ENCODE measurements at places on chromosomes 13 and 19.

DNA sequence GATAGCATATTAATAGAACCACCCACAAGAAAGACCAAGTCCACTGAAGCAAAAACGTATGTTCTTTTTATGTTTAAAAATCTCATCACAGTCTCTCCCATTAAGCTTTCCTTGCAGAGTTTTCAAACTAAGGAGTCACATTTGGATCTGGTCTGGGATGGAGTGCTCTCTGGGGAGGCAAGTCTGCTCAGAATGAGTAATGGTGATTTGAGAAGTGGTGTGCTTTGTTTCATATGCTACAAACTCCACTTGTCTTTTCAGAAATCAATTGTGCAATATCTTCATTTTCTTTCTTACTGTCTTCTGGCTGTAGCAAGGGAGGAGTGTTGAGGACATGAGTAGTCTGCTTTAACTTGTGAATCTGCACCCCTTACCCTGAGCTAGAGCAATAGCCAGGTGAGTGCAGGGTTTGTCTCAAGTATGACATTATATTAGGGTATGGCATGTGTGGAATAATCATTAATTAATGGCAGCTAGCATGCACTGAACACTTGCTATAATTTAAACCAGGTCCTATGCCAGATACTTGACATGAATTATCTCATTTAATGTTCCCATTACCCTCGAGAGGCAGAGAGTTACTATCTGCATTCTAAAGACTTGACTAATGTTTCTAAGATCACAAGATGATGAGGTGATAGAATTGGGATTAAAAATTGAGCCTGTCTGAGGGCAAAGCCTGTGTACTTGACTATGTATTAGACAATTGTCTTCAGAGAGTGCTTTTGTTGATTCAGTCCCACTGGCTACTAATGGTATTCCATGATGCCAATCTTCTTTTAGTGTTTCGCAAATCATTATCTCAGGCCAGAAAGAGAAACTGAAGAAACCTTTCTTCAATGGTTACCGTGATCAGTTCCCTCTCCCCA lies 171.8 kb downstream of the GPC6 start:
- no peak for DNase-seq

GRCh38 chr13:51673165-51673564 lies 88.9 kb downstream of the WDFY2 start:
- no peak for DNase-seq

DNA sequence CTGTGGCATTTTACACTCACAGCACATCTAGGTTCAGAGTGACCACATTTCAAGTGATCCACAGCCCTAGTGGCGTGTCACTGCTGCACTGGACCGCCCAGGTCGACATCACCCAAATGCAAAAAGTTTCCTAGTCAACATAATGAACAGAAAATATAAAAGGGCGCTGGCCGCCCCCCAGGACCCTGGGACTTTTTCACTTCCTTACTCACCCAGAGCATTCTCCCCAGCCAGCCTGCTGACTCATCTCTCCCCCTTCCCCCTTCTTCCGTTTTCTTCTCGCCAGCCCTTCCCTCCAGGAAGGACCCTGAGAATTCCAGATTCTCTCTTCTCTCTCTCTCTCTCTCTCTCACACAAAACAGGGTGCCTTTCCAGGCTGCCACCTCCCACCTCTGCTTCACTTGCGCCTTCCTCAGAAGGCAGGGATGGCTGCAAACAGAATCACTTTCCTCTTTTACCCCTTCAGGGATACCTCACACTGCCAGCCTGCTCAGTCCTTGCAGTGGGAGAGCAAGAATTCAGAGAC lies 21.0 kb upstream of the GRWD1 start:
- no peak for DNase-seq

- DNase-seq: no peak
These were observed 268.8 kb downstream of the DLEU7 start for GRCh38 chr13:50574731-50575130.

GRCh38 chr13:41697578-41697977 lies 240.2 kb downstream of the RGCC start:
- no peak for DNase-seq

- DNase-seq: no peak
These were observed 487.6 kb downstream of the COG6 start for GRCh38 chr13:40143106-40143505.

- peak; percentile 6 for DNase-seq
These were observed 22.5 kb downstream of the CAB39L start for GRCh38 chr13:49421391-49421790.

GRCh38 chr13:109971456-109972090 lies 185.2 kb upstream of the IRS2 start:
- no peak for DNase-seq

GRCh38 chr13:27854606-27855005 lies 62.3 kb downstream of the GSX1 start:
- DNase-seq: no peak

DNA sequence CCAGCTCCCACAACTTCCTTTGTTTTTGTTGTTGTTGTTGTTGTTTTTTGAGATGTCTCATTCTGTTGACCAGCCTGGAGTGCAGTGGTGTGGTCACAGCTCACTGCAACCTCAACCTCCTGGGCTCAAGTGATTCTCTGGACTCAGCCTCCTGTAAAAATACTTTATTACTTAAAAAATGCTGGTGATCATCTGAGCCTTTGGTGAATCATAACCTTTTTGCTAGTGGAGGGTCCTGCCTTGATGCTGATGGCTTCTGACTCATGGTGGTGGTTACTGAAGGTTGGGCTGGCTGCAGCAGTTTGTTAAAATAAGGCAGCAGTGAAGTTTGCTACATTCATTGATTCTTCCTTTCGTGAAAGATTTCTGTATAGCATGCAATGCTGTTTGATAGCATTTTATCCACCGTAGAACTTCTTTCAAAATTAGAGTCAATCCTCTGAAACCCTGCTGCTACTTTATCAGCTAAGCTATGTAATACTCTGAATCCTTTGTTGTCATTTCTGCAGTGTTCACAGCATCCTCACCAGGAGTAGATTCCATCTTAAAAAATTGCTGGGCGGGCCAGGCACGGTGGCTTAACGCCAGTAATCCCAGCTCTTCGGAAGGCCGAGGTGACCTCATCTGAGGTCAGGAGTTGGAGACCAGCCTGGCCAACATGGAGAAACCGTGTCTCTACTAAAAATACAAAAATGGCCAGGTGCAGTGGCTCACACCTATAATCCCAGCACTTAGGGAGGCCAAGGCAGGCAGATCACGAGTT lies 18.0 kb downstream of the ARHGAP35 start:
- no peak for DNase-seq

DNA sequence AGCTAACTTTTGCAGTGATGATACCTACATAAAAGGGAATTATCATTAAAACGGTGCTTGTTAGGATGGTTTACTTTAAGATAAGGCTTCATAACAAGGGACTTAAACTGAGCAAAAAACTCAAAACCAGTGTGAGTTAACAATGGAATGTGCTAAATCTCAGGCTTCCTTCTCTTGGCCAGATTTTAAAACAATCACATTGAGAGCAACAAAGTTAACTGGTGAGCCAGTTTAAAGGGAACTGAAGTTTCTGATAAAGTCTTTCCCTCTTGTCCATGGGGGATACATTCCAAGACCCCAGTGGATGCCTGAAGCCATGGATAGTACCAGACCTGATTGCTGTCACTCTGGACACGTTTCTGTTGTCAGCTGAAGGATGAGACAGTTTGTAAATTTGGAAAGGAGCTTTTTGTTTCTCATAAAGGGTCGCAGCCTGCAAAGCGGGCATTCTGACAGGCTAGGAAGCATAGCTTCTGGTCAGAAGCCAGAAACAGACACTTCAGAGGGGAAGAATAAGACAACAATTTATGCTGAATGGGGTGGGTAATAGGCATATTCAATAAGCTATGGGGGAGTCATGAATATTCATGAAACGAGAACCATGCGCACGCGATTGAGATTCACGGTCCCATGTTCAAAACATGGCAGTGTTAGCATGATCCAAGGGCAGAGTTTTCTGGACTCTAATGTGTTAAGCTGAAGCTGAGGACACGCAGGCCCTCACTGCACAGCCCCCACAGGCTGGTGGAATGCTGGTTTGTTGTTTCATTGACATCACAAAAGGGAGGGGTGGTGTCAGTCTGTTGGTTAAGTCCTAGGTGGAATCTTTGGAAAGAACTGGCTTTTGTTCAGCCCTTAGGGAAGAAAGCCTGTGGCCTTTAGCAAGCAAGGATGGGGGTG lies 150.6 kb upstream of the RNF113B start:
- DNase-seq: no peak

DNA sequence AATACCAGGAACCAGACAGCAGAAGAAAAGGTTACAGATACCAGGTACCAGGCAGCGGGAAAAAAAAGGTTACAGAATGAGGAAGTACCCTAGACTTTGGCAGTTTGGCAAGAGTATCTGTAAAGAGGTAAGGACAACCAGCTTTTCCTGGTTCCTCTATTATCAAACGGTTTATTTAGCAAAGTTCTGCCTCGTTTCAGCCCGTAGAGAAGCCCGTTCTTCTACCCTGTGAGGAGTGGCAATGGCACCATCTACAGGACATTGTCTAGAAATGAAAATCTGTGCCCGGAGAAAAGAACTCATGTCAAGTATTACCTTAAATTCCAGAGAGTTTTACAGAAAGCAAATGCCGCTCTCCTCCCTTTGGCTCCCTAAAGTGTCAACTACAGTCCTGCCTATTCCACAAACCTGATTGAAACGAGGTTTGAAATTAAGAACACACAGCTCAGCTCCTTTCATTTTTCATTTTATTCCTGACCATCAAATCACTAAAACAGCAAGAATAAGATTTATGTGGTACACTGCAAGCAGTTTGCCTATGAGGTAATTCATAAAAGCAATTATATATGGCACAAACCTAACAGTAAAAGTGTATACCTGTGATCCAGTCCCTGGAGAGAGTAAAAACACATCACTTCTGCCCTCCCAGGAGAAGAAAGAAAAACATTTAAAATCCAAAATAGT lies 226.3 kb downstream of the SLC7A1 start:
- no peak for DNase-seq

- DNase-seq: no peak
These were observed 1.4 kb downstream of the FBXO27 start for GRCh38 chr19:39030854-39031367.

- no peak for DNase-seq
These were observed 9.6 kb downstream of the IRGQ start for GRCh38 chr19:43586346-43586745.

DNA sequence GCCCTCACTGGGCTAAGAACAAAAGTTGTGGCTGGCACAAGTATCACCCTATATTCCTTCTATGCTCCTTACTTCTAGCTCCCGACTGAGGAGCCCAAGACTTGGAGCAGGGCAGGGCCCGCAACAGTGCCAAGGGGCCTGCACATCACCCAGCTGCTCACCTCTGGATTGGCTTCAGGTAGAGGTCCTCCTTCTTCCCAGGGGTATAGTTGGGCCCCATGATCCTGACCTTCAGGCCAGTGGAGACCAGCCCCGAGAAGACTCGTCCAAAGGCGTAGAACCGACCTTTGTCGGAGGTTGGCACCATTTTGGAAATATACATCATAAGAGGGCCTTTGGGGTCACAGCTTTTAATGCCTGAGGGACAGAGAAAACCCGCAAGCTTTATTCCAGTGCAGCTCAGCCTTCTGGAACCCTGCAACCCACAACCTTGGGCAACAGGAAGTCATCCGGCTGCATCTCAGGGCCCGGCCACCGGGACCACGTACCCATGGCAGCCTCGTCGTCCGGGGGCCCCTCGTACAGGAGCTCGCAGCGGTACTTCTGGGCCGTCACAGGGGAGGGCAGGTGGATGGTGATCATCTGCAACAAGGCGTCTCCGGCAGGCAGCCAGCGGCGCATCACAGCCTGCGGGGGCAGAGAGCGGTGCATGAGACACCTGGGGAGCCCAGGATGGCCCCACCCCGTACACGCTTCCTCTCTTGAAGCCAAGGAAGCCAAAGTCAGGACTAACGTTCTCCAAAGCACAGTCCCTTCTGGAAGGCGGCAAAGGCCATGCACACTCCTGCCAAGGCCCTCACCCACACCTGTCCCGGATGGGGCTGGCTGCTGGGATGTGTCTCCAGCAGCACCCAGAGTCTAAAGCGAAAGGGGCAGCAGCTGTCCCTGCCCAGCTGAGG lies 4.7 kb downstream of the EEF2 start:
- no peak for DNase-seq

- no peak for DNase-seq
These were observed 1261.9 kb downstream of the PCDH17 start for GRCh38 chr13:58893396-58893795.

DNA sequence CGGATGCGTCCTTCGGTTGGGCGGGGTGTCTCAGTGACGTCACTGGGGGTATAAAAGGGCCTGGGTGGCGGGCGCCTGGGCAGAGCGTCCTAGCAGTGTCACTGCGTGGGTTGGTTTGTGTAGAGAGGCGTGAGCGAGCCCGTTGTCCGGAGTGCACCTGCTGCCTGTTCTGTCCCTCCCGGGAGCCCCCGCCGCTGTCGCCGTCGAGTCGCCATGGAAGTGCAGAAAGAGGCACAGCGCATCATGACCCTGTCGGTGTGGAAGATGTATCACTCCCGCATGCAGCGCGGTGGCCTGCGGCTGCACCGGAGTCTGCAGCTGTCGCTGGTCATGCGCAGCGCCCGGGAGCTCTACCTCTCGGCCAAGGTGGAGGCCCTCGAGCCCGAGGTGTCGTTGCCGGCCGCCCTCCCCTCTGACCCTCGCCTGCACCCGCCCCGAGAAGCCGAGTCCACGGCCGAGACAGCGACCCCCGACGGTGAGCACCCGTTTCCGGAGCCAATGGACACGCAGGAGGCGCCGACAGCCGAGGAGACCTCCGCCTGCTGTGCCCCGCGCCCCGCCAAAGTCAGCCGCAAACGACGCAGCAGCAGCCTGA lies 2.9 kb downstream of the IER2 start:
- peak; percentile 97 for DNase-seq

All from stimulated activated CD4-positive, alpha-beta T cell treated with anti-CD3 and anti-CD28 coated beads, Interleukin-2, amount 100 ng/mL, for 24 hours (primary cell).